ENCODE measurements at places on chromosomes 7 and 10.

- no peak for DNase-seq
Observed at GRCh38 chr10:120186506-120186905, 270.5 kb upstream of the PLPP4 start.

GRCh38 chr7:139049936-139050335 is 14.1 kb upstream of the ZC3HAV1L start:
- no peak for DNase-seq

GRCh38 chr7:99944497-99945070 is 15.2 kb upstream of the GJC3 start:
- DNase-seq, result no peak

GRCh38 chr10:67912331-67912946 is 28.0 kb downstream of the SIRT1 start:
- no peak for DNase-seq

All from substantia nigra (tissue), 51 donors.